ENCODE measurements at places on chromosomes 2 and 18. TPM values are rescaled to one million over a fixed set of nuclear protein-coding genes. Genes with fewer than 3 reads are reported as not detected.

The CGREF1 gene
- not detected for total RNA-seq

The NEUROD1 gene
- not detected for total RNA-seq

The HAAO gene
- total RNA-seq, result 0.68 TPM

The UGT1A4 gene
- not detected for total RNA-seq

The SCN9A gene
- total RNA-seq, result 0.39 TPM

The AOX1 gene
- not detected for total RNA-seq

The C2orf72 gene
- total RNA-seq, result not detected

All from natural killer cell (primary cell).